ENCODE measurements at places on chromosomes 2 and 18.

DNA sequence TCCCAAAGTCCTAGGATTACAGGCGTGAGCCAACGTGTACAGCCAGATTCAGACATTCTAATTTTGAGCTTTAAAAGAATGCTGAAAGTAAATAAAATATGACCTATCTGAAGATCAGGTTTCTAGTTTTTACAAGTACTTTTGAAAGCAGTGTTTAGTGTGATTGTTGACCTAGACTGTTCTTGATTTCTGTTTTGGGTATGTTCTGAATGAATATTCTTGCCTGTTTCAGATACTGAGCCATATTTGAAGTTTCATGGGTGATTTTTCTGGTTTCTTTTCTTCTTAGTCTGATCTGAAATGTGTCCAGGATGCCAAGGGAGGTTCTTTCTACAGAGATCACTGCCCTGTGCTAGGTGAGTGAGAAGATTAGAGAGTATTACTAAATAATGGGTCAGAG lies 37.2 kb downstream of the MIB1 start:
- DNase-seq: no peak

DNA sequence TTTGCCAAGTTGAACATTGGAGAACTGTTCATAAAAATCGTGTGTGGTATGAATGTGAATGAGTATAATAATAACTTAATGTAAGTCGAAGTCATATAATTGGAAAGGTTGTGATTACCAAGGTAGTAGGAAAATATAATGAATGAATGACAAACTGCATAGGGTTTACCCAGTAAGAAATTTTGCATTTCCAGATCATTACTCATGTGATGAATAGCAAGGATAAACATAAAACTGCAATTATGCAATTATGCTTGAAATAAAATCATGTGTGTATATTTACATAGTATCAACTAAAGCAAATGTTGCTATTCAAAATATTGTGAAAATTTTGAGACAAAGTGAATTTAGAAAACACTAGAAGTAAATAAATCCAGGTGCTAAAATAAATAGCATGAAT lies 1108.7 kb upstream of the TMEFF2 start:
- no peak for DNase-seq

DNA sequence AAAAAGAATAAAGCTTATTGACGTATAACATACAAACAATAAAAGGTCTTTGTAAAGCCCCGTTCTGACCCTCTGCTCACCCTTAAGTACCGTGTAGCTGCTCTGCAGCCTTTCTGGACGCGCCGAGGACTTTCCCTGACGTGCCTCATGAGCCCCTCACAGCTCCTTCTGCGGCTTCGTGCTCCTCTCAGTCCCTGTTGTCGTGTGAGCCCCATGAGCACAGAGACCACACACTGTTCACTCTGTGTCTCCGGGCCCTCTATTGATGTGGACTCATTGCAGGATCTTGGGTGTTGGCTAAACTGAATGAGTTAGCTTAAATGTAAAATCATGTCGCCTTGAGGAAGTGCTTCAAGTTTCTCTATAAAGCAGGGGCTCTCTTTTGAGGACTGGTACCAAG lies 43.6 kb upstream of the INHBB start:
- DNase-seq: no peak

GRCh38 chr18:23229472-23229871 lies 94.2 kb downstream of the CABLES1 start:
- DNase-seq: no peak

DNA sequence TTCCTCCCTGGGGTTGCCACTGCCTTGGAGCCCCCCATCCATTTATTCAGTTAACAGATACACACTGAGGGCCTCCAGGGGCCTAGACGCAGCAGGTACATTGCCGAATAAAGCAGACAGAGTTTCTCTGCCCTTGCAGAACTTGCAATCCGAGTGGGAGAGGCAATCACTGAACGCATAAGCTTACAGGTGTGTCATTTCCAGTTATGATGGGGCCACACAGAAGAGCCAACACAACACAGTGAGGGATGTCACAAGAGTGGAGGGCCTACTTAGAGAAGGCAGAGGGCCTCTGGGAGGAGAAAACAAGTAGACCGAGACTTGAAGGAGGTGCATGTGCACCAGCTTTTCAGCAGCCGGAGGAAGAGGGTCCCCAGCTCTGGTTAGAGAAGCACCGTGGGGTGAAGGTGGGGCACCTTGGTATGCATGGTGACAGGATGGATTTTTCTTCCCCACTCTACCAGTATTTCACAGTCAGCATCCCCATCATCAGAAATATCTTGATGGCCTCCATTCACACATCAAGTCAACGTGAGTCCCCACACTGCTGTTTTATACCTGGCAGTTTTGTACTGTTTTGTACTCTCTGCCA lies 150.9 kb downstream of the SMAD7 start:
- DNase-seq: no peak

DNA sequence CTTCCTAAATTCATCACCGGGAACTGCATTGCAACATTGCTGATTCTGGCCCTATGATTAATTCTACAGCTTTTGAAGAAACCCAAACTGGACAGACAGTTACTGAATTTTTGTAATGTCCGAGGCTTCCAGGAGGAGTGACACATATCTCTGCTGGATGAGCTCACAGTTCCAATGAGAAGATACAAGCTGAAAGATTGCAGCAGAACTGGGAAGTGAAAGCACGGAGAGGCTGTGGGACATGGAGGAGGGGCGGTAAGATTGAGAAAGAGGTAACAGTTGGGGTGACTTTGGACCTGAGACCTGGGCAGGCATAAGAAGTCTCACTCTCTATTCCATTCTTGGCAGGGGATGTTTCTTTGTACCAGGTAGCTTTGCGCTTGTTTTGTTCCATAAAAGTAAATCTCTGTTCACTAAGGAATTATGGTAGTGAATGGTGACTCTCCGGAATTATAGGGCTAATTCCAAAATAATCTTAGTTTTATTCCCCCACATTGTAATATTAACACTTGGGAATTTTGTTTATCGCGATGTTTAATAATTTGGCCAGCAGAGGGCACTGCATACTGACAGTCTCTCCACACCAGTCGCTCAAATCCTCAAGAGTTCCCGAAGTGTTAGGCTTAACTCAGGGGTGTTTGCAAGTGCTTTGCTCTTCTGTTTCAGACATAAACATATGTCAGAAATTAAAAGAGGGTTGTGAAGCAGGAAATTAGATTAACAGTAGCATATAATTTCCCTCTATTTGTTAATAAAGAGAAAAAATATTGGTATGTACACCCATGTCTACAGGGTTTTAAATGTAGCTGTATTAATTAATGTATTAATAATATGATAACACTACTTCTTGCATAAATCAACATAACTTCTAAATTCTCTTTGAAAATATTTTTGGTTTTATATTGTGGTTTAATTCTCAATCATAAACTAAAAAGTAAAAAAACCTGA lies 201.4 kb downstream of the SOCS6 start:
- peak; percentile 69 for DNase-seq

DNA sequence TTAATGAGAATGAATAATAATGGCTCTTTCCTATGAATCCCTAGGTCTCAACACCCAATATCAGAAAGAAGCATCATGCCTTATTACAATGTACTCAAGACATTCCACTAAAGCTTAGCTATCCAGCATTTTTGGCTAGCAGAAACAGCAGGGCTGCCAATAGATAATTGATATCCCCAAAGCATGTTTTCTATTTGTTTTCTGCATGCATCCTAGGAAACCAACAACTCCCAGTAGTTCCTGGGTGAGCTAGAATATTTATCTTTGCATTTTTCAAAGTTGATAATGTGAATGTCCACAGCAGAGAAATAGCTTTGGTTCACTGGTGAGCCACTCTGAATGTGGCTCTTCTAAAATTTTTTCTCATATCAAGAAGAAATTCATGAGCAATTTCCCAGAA lies 5.8 kb upstream of the ANTXR1 start:
- DNase-seq: no peak

DNA sequence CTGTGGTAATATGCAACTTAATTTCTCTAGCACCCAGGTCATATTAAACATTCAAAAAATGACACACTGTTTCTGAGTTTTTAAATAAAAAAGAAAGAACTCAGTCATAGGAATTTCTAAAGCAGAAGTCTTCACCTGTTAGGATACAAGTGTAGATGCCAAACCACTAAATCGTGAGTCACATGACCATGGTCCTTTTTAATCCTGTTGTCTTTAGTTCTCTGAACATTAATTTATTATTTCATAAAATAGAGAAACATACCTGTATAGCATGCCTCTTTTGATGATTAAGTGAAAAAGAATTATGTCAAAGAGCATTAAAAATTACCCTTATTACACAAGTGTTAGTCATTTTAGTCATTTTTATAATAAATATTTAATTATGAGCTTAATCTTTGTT lies 398.8 kb downstream of the CCDC85A start:
- DNase-seq: no peak

DNA sequence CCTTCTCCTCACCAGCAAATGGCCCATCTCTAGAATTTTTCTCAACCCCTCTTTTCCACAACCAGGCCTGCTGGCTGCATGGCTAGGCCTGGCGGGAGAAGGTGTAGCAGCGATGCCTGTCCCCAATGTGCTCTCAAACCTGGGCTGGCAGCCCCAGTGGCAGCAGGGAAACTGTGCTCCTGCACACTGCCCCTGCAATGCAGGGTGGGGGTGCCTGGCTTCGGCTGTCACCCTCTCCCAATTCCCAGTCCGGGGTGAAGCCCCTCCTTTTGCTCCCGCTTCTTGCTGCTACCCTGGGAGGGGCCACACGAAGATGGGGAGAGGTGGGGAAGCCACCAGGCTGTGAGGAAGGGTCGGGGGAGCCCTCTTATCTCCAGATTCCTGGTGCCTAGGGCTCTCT lies 36.1 kb upstream of the OTOF start:
- DNase-seq: no peak

DNA sequence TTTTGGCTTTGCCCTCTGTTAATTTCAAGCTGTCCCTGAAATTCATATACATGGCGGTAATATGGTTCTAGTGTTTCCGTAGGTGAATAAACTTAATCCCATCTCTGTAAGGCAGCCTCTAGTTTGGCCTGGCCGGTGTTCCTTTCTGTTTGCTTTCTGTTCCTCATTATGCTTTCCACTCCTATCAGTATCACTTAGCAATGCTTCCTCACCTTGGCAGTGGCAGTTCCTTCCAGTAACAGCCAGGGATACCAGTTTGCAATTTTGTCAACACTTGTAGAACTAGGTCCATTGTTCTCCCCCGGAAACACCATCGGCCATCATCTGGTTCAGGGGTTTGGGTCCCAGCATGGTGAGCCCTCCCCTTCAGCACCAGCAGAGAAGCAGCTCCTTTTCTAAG lies 18.2 kb upstream of the TNP1 start:
- DNase-seq: no peak

GRCh38 chr2:140355511-140356090 lies 1575.4 kb upstream of the NXPH2 start:
- no peak for DNase-seq

DNA sequence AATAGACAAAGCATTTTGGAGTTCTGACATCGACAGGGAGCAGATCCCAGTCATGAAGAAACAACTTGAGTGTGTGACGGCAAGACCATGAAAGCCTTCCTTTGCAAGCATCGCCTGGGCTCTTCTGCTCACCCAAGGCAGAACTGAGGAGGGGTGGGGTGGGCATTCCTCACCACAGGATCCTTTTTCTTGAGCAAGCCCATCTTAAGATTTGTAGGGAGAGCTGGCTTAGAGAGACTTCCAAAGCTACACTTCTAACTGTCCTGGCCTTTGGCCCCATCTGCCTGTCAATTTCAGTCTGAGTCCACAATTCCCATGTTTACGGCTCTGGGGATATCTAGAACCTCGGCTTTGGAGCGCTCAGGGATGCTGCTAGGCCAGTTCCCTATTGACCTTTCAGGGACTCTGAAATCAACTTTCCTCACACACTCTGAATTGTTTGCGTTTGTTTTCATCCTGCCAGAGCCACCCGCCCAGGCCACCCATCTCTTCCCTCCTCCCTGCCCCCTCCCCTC lies 3.7 kb downstream of the KLHL14 start:
- no peak for DNase-seq

DNA sequence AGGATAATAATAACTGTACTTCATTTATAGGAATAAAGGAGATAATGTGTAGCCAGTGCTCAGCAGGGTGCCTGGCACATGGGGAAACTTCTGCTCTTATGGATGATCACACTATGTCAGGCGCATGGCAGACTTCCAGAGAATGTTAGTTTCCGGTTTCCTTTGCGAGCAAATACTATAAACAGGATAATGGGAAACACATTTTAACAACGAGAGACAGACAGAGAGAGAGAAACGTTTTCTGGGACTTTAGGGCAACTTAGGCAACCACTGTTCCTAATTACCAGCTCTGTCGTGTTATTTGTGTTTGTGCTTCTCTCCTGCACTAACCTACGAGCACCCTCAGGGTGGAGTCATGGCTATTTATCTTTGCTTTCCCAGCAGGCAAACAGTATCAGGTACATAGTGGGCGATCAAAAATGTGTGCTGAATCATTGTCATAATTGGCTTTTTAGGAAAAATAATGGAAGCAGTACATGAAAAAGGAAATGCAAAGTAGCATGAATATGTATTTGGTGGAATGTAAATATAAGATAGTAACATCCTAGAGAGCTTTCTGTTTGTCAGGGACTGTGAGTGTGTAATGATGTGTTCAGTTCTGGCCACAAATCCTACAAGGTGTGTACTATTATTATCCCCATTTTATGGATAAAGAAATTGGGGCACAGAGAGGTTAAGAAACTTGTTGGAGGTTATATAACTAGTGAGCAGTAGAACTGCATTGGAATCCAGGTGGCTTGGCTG lies 36.8 kb upstream of the IGFBP2 start:
- DNase-seq: no peak

DNA sequence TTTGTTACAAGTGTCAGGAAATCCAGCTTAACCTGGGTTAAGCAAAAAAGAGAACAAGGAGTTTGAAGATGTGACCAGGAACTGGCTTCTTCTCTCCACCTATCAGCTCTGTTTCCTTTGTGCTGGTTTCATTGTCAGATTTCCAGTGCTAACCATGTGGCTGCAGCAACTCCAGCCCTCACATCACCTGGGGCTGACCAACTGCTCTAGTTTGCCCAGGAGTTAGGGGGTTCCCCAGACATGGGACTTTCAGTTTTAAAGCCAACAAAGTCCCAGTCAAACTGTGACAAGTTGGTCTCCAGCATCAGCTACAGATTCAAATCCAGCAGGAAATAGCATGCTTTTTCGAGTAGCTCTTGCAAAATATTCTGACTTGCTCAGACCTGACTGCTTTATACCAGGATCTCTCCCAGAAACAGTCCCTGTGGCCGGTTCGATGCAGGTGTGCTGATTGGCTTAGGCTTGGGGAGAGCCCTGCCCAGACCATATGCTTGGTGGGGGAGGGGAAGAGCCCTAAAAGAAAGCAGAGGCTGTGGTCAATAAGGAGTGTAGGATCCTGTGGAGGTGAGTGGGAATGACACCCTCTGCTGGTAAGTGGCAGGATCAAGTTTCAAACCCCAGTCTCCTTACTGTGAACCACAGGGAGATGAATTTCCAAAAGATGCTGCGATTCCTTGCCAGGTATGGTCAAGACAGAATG lies 49.5 kb downstream of the KCNE4 start:
- peak; percentile 69 for DNase-seq

DNA sequence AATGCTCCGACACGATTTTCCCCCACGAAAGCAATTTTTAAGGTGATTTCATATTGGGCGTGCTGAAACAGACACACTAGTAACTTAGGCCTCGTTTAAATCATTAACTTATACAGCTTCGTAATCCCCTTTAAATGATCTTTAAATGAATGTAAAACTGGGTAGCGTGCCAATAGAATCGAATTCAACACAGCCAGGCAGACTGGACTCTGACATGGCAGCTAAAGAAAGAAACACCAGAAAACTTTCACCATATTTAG lies 2.4 kb upstream of the ID2 start:
- no peak for DNase-seq
